ENCODE measurements at places on chromosomes 1 and 21. TPM values are rescaled to one million over a fixed set of nuclear protein-coding genes. Genes with fewer than 3 reads are reported as not detected.

DNA sequence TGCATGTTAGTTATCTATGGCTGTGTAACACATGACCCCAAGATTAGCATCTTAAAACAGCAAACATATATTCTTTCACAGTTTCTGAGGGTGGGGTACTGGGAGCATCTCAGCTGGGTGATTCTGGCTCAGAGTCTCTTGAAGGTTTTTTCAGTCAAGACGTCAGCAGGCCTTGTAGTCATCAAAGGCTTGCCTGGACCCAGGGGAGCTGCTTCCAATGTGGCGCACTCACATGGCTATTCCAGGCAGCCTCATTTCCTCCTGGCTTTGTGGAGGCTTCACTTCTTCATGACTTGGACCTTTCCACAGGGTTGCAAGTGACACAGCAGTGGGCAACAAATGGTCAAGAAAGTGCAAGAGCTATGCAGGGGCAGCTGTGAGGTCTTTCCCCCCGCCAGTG, 114.7 kb downstream of the ACTL8 start:
- DNase-seq: no peak

- no peak for DNase-seq
Measured at GRCh38 chr1:84078108-84078841, 65.8 kb upstream of the PRKACB start.

UTS2 gene
- not detected for total RNA-seq

GRCh38 chr1:163308811-163309210, 12.9 kb upstream of the NUF2 start:
- DNase-seq: no peak

GRCh38 chr21:36583591-36583990, 103.7 kb upstream of the CLDN14 start:
- DNase-seq: no peak

S100PBP gene
- total RNA-seq: 28.5 TPM

- DNase-seq: no peak
Measured at GRCh38 chr1:154418062-154418921, 13.1 kb downstream of the IL6R start.

DNA sequence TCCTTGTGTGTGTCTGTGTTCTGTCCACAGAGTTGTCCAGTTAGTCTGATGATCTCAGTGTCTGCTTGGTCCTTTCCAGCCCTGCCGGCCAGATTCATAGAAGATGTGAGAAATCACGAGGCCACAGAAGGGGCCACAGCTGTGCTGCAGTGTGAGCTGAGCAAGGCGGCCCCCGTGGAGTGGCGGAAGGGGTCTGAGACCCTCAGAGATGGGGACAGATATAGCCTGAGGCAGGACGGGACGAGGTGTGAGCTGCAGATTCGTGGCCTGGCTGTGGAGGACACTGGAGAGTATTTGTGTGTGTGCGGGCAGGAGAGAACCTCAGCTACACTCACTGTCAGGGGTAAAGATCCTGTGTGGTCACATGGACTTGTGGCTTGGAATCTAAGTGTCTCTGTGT, 95.8 kb downstream of the OBSCN start:
- DNase-seq: no peak

KRTAP7-1 gene
- total RNA-seq: not detected

- no peak for DNase-seq
Measured at GRCh38 chr1:13817906-13818305, 117.9 kb downstream of the PRDM2 start.

NPR1 gene
- 0.33 TPM for total RNA-seq

DNA sequence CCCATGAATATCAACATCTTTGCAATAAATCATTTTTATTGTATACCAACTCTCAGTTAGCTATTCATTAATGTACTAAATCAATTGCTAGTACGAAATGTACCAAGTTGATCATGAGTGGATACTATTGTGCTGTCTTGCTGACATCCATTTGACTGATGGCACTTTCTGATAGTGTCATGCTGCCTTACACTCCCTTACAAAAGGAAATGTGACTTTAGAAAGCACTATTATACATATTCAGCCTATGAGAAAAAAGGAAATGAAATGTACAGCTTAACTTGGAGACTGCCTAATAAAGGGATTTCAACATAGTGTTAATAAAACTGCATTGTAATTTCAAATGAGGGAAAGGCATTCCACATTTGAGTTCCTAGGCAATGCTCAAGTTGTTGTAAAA, 52.2 kb downstream of the PLA2G4A start:
- no peak for DNase-seq

GRCh38 chr1:179127163-179127895, 45.5 kb downstream of the TOR3A start:
- DNase-seq: no peak

ILDR2 gene
- not detected for total RNA-seq

CENPF gene
- 64.5 TPM for total RNA-seq

DNA sequence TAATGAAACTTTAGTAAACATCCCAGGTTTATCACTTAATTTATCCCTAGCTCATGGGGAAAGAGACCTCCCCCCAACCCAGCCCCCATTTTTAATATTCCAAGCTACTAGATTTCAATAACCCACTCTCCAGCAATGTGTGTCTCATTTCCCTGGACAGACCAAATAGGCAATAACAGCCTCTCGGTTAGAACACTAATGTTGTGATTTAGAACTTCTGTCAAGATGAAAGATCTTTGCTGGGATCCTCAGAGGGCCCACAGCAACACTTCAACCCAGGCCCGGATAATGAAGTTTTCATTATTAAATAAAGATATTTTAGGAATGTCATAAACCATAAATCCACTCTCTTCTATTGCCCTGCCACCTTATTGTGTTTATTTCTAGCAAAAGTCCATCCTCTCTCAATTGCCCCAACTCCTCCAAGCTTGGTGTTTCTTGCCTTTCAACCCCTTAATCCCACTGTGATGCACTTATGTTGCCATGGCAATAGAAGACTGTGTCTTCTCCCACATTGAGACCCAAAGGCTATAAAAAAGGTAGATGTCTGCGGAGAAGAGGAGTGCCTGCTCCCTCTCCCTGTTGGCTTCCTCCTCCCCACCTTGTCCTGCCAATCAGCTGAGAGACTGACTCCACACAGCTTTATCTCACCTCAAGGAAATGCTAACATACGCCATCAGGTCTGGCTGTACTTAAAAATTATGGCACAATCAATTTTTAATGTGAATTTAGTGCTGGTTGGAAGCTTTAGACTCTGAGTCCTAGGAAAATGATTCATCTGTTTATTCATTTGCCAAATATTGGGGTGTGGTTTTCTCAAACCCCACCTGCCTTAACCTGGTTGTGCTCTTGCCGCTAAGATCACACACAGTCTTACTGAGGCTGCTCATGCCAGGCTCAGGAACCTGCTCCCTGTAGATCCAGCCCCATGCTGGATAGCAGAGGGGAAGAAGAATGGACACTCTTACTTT, 258.3 kb upstream of the CAMK1G start:
- DNase-seq: no peak

DNA sequence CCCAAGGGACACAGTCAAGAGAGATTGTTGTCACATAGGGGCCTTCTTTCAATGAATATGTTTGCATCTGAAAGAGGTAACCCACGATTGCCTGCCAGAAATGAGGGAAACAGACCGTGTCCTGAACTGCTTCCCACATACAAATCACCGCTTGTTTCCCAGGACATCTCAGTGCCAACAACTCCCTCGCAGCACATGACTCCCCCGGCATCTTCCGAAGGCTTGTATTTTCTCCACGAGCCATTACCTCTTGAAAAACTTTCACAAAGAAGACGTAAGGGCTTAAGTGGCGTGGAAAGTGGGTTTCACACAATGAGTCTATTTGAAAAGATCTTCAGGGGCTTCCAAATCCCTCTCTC, 31.6 kb upstream of the PDE9A start:
- no peak for DNase-seq

MORC3 gene
- total RNA-seq: 21.7 TPM

DNA sequence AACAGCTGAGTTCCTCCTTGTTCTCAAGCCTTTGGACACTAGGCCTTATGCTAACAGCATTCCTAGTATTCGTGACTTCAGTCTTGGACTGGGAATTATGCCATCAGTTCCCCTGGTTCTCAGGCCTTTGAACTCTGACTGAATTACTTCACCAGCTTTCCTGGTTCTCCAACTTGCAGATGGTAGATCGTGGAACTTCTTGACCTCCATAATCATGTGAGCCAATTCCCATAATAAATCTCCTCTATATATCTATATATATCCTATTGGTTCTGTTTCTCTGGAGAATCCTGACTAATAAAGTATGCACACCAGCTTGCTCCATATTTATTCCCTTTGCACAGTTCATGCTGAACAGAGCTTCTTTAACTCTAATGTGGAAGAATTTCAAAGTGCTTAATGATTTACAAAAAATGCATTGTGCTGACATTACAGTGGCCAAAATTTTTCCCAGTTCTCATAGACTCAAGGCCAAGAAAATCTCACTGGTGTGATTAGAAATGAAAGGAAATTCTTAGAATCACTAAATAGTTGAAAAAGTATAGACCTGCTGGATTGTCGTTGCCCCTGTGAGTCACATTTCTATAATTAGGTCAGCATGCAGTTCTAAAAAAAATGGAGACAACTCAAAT, 462.9 kb upstream of the ADAMTS5 start:
- no peak for DNase-seq

DNA sequence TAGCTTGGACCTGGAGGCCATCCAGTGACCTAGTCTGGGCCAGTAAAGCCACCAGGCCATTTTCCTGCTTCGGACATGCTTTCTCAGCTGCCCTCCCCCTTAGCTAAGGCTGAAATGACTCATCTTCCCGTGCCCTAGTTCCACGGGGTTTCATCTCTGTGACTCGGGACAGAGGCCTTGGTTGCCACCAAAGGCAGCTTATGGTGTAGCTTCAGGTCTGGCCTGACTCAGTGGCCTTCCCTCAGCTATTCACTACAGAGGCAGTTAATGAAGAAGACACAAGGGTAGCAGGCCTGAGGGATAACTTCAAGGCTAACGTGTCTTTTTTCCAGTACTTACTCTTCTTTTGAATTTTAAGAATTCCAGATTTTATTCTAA, 82.4 kb downstream of the PBX1 start:
- no peak for DNase-seq

- no peak for DNase-seq
Measured at GRCh38 chr1:167502192-167502551, 16.2 kb downstream of the CD247 start.

GRCh38 chr1:87683196-87683956, 354.7 kb downstream of the LMO4 start:
- DNase-seq: no peak

DNA sequence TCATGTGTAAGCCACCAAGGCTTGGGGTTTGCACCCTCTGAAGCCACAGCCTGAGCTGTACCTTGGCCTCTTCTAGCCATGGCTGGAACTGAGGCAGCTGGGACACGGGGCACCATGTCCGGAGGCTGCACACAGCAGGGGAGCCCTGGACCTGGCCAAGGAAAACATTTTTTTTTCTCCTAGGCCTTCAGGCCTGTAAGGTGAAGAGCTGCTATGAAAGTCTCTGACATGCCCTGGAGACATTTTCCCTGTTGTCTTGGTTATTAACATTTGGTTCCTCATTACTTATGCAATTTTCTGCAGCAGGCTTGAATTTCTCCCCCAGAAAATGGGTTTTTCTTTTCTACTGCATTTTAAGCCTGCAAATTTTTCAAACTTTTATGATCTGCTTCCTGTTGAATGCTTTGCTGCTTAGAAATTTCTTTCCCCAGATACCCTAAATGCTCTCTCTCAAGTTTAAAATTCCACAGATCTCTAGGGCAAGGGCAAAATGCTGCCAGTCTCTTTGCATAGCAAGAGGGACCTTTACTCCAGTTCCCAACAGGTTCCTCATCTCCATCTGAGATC, 295.8 kb downstream of the LTN1 start:
- DNase-seq: no peak

DNA sequence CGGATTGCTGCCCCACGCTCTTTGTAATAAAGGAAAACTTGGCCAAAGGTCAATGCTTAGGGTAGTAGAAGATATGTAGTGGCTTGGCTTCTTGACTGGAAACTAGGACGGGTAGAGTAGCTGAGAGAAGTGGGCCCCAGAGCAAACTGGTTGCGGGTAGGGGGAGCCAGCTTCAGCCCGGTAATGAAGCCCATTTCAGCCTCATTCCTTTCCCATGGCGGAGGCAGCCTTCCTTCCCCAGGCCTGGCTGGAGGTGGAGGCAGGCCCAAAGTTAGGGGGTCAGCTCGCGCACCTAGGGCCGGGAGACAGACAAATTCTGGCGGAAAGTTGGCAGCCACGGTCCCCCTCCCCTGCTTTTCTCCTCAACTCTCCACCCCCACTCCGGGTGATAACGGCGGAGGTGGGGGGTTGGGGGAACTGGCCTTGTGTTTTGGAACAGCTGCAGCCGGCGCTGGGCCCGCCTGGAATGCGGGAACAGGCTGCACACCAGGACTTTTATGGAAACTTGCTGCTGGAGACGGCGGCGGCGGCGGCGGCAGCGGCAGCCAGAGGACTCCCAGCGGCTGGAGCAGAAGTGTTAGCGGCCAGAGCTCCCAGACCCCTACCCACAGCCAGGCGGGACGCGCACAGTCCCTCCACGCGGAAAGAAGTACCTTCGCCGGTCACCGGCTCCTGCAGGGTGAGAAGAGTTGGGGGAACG, at the start of gene NEXN:
Gene NEXN, plus strand, starts transcription at position 544 of the 700 bp plus-strand sequence. CDS start 27,483 bp downstream, outside the sequence.
- DNase-seq: peak; percentile 82

DNA sequence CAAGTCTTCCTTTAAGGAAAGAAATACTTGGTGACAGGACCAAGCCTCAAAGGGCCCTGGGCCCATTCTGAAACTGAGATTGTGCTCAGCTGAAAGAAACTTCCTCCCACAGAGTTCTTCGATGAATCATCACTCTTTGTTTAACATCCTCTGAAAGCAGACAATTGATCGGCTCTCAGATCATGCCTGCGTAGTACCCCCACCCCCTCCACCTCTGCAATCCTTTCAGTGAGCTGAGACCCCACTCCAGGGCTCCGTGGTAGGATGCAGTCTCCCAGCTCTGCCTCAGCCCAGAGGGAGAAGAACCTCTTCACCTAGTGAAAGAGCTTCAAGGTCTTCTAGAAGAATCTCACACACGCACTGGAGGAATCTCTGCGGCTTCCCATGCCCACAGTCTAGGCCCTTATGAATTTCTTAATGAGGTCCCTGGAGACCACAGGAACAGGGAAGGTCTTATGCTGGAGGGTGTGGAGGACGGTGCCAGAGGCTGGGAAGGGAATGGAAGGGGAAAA, 104.9 kb upstream of the SOD1 start:
- peak; percentile 12 for DNase-seq

DNA sequence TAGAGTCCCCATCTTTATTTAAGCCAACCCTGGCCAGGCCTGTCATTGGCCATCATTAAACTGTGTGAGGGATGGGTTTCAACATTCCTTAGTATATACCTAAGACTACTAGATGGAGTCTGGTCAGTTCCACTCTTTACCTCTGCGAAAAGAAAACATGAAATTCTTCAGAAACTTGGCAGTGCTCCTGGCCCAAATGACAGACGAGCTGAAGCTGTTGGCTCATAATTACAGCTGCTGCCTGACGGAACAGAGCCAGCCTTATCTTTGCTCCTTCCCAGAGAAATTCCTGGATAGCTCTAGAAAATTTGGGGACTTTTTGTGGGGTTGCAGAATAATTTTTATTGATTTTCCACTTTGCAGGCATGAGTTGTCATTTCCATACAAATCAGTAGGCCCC, 30.4 kb downstream of the NPHS2 start:
- DNase-seq: no peak

TOMM40L gene
- 24.0 TPM for total RNA-seq

DNA sequence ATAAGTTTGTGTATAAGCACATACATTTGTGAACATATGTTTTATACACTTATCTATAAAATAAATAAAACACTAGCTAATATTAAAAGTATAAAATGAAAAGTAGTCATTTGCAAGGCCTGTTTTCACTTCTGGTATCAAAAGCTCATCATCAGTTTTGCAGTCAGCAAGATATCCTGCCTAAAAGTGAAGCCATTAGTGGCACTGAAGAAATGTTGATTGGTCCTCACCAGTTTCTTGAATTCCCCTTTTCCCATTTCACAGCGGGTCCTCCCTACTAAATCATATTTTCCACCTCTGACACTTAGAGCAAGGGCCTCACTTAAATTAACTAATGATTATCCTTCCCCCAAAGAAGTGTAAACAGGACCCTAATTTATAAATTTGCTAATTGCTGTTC, 6.7 kb downstream of the TBX15 start:
- DNase-seq: no peak

Measured in MG63 (cell line).